ENCODE measurements at places on chromosomes 13 and 19. TPM values are rescaled to one million over a fixed set of nuclear protein-coding genes. Genes with fewer than 3 reads are reported as not detected.

DNA sequence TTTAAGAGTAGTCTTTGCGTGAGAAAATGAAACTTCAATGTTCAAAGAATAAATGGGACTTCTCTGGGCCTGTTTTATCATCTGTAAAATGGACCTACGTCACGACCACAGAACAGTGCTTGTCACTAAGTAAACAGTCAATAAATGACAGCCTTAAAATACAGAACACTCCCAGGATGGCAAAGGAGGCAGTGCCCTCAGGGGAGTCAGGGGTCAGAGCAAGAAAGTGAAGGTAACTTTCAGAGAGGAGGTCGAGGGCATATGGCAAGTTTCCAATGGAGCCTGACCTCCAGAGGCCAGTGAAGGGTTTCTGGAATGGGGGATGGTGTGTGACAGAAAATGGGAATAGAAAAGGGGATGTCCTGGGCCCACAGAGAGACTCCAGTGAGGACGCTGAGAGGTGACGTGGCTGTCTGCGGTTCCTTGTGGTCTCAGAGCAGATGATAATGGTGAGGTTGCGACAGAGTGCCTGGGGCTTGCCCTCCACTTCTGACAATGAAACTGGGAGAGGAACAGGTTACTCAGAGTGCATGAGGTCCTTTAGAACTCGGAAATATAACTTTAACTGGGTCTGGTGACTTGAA, 91.8 kb downstream of the UBL3 start:
- no peaks in the 10 kb centered on the region for H3K4me1 ChIP-seq
- H3K27ac ChIP-seq = no peak overlapping the region
- no peaks in the 10 kb centered on the region for H3K36me3 ChIP-seq

The CCNA1 gene
- not detected for total RNA-seq

DNA sequence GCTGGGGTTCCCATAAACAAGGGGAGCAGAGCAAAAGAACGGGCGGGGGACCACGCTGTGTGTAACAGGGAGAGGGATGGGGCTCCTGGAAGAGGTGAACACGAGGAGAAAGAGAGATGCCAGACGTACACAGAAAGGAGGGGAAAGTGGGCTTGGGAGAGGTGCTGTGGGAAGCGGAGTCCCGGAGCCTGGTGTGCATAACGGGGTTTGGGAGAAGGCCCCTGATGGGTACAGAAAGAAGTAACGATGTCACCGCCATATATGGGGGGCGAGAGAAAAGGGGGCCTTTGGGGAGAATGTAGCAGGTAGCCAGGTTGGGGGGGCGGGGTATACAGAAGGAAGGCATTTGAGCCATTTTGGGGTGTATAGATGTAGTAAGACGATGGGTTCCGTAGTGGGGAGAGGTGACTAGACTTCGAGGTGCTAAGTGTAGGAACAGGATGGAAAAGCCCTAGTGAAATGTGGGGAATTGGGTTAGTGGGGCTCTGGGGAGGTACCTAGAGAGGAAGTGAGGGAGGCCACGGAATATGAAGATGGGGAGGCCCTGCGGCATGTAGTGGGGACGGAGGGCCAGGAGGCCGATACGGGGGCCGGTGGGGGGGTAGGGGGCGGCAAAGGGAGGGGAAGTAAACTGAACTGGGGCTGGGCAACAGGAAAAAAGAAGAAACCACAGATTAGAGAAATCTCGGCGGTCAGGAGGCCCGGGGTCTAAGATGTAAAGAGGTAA, 787 bp downstream of the ZNF580 start:
- H3K27ac ChIP-seq = peak overlapping the region; percentile 98
- peak overlapping the region; percentile 94 for H3K4me3 ChIP-seq
- no peak for DNase-seq
- no peaks in the 10 kb centered on the region for H3K36me3 ChIP-seq
- H3K4me1 ChIP-seq = peaks cover 29% of the 10 kb centered on the region

- no peak overlapping the region for H3K4me3 ChIP-seq
- H3K36me3 ChIP-seq = no peaks in the 10 kb centered on the region
- no peak for DNase-seq
- no peak overlapping the region for H3K27ac ChIP-seq
Observed at GRCh38 chr13:95182570-95183265, 118.5 kb downstream of the ABCC4 start.

DNA sequence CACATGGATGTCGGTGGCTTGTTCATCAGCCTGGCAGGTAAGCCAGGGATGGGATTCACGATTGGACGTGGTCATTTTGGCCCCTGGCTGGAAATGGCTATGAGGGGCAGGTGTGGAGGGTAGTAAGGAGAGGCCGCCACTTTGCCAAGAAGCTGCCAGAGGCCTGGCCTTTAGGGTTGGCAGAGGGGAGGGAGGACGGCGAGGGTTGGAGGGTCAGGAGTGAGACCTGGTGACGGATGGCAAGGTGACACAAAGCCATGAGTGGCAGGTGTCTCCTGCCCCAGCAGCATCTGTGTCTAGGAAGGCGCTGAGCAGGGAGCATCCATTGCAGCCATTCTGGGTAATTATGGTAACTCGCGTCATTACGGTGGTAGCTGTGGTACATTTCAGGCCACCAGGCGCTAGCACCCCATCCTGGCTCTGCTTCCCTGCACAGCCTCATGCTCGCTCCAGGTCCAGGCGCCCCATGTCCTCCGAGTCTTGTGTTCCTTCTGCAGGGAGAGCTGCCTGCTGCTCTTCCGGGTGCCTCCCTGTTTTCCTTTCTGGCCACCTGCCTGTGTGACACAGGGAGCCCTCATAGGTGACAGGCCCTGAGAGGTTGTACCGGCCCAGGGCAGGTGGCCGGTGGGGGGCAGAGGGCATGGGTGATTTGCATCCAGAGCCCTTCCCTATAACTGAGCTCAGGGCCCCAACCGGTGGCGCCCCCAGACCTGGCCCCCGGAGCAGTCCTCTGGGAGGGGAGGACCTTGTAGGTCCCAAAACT, 4.2 kb downstream of the SSBP4 start:
- H3K36me3 ChIP-seq = no peaks in the 10 kb centered on the region
- H3K4me3 ChIP-seq = no peak overlapping the region
- H3K27me3 ChIP-seq = no peaks in the 10 kb centered on the region
- no peaks in the 10 kb centered on the region for H3K4me1 ChIP-seq
- H3K27ac ChIP-seq = peak overlapping the region; percentile 80

- H3K27ac ChIP-seq = no peak overlapping the region
- no peaks in the 10 kb centered on the region for H3K27me3 ChIP-seq
- no peak for DNase-seq
- H3K4me1 ChIP-seq = no peaks in the 10 kb centered on the region
Observed at GRCh38 chr13:111564606-111565005, 244.2 kb downstream of the TEX29 start.

DNA sequence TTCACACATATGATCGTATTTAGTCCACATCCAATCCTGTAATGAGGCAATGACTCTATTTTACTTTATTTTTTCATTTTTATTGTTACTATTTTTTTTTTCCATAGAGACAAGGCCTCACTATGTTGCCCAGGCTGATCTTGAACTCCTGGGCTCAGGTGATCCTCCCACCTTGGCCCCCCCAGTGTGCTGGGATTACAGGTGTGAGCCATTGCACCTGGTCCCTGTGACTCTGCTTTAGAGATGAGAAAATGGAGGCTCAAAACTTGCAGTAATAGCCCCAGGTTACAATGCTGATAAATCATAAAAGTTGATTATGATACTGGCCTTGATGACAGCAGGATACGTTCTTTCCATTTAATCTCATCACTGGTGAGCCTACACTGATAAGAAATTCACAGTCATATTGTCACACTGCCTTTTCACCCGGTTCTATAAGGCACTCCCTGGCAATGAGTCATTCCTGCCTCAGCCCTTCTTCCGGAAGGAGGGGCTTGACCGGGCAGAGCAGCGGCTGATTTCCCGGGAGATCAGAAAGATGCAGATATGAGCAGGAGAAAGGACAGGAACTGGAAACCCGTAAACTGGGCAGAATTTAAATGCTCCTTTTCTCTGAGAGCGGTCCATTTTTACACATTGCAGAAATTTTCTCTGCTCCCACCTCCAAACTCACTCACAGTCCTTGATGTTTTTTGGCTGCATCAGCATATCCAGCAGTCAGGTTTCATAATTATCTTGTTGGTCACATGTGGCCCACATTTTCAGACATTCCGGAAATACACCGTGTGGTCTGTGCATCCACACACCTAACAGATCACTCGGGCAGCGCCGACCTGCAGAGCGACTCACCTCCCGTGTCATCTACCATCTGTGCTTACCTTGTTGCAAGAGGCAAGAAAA, 616.4 kb downstream of the EFNB2 start:
- no peak for DNase-seq
- H3K27me3 ChIP-seq = no peaks in the 10 kb centered on the region
- no peaks in the 10 kb centered on the region for H3K36me3 ChIP-seq
- H3K4me3 ChIP-seq = no peak overlapping the region

GRCh38 chr19:40739871-40740703, 10.2 kb downstream of the ACTMAP start:
- no peak overlapping the region for H3K4me3 ChIP-seq
- no peak overlapping the region for H3K27ac ChIP-seq
- no peaks in the 10 kb centered on the region for H3K4me1 ChIP-seq
- H3K27me3 ChIP-seq = no peaks in the 10 kb centered on the region
- no peak for DNase-seq
- H3K36me3 ChIP-seq = no peaks in the 10 kb centered on the region
